ENCODE measurements at places on chromosomes 12 and 14.

DNA sequence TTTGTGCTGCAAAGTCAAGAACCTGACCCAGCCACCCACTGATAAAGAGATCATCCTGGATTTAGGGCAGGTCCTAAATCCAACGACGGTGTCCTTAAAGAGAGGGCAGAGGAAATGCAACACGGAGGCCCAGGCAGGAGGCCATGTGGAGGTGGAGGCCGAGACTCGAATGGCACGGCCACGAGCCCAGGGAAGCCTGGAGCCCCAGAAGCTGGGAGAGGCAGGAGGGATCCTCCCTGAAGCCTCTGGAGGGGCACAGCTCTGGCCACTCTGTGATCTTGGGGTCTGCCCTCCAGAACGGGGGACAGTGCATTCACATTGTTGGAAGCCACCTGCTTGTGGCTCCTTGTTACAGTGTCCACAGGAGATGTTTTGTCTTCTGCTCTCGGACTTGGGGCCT lies 63.0 kb downstream of the GALNT9 start:
- no peak for DNase-seq

DNA sequence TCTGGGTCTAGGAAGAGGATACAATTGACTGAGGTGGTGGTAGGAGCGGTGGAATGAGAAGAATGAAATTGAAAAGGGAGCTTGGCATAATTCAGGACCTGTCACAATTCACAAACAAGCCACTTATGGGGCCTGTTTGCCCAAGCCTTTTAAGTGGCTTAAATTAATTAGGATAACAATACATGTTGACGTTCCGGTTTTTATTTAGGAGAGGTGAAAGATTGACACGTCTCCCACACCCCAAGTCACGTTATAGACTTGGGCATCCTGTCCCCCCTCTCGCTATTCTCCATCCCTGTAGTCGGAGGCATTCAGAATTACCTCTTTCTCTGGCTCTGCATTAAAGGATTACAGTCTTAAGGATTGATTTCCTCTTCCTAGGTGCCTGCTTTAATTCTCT lies 954 bp upstream of the CALCOCO1 start:
- DNase-seq, result peak; percentile 50

DNA sequence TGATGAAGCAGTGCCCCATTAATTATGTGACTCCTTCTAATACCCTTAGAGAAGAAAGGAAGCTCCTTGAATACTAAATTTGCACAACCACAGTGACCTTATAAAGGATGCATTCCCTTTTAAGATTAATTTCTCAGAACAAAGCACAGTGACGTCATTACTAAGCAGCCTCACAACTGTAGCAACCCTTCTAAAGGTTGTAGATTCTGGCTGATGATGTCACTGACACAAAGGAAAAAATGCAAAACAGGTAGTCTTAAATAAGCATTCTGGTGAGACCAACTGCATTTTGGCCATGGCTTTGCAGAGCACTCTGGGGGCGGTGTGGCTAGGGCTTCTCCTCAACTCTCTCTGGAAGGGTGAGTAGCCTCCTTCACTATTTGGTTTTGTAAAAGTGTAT lies 38.4 kb upstream of the OR4E1 start:
- no peak for DNase-seq

DNA sequence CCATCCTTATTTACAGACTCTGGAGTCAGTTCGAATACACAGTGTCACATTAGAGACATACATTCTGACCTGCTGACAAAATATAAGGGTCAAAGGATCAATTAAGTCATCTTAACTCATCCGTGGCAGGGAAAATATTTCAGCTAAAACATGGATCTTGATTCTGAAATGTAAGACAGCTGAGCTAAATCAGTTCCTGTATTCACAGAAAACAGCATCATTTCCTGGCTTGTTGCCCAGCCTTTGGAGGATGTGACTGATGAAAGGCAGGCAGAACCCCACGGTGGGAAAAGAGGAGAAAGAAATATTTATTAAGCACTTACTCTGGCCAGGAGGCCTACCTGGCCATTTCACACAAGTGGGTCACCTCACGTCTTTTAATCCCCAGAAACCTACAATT lies 101.9 kb downstream of the GAS2L3 start:
- peak; percentile 62 for DNase-seq

- no peak for DNase-seq
These were observed 281.9 kb downstream of the DPF3 start for GRCh38 chr14:72612041-72612440.

DNA sequence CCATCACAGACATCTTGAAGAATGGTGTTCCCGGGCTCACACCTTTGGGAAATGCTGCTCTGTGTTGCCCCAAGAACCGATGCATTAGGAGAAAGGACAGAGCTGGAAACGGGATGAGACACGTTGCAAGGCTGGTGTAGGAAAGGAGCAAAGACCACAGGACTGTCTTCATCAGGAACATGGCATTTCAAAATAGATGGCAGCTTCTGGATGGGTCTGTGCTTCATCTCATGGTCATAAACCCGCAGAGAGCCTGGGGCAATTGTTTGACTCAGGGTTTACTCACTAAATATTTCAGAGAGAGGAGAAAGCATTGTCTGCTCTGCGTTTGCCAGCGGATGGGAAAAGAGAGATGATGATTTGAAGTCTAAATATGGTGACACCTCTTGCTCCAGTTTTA lies 76.3 kb downstream of the CACNA1C start:
- no peak for DNase-seq

DNA sequence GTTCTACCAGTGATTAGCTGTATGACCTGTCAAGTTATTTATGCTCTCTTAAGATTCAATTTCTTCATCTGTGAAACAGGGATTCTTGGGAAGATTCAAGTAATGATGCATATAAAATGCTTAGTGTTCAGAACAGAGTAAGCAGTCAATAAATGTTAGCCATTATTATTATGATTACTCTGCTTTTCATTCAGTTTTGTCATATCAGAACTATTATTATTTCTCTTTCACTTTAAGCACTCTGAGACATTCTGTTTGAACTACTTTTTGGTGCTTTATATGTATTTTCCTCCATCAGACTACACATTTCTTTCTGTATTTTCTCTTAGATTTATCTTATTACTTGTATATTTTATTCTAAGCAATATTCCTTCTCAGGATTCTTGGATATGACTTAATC lies 81.2 kb downstream of the CFAP54 start:
- no peak for DNase-seq

GRCh38 chr12:10543499-10543898 lies 37.8 kb downstream of the EIF2S3B start:
- DNase-seq, result no peak

GRCh38 chr14:95472819-95473251 lies 43.6 kb downstream of the SYNE3 start:
- DNase-seq, result no peak

DNA sequence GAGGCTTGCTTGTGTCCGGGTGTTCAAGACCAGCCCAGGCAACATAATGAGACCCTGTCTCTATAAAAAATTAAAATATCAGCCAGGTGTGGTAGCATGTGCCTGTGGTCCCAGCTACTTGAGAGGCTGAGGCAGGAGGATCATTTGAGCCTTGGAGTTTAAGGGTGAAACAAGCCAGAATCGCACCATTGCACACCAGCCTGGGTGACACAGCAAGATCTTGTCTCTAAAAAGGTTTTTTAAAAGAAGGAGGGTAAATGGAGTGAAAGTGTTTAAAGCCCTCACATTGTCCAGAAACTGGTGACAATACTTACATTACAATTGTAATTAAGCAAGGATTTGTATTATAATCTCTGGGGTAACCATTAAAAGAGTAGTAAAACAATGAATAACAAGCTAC lies 64.2 kb downstream of the SINHCAF start:
- DNase-seq, result no peak

GRCh38 chr14:69671365-69672030 lies 60.1 kb downstream of the SUSD6 start:
- no peak for DNase-seq

DNA sequence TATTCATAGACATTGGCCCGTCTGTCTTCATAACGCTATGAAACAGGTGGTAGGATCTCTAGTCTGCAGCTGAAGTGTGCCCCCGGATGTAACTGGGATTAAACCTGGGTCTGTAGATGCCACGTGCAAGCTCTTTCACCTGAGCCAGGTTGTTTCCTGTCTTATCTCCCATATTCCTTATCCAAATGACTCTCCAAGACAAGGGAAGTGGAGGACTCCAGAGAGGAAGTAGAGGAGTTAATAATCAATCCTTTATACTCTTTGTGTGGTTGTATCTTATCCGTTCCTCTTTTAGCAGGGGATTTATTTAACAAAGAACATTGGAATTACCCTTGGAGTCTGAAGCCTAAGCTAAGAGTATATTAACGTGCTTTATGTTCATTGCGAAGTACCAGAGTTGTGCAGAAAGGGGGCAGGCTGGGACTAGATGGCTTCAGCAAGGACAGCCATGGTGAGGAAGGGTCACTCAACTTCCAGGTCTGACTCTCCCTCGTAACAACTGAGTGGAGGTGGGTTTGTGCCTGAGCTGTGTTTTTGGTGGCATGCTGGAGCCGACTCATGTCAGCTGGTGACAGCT lies 82.8 kb downstream of the RIN3 start:
- no peak for DNase-seq

DNA sequence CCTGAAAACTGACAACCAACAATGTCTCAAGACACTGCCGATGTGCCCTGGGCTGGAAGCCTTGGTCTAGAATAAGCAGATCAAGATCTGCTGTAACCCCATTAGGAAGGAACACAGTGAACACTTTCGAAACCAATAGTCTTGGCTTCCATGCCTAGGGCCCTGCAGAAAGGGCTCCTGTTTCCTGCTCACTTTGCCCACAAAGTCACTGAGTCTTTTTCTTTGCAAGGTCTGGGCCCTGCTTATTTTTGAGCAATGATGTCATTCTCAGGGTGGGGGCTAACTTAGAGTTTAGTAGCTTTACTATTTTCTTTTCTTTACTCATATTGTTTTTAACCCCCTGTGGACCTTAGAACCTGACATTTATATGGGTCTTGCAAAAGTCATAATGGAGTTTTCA lies 704.2 kb upstream of the TMEM132C start:
- DNase-seq, result no peak

DNA sequence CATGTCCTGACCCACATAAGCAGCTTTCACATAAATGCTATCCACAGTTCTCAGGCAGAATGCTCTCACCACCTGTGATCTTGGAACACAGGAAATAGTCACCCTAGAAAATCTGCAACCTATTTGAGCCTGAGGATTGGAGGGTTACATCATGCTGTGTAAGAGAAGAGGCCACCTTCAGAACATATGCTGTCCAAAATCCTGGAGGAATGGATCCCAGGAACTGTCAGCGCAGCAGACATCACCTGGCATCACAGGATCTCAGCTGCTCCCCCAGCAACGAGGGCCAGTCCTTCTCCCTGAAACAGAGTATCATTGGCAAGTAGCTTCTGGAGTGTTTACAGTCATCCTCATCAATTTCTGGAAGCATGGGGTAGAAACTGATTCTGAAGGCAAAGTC lies 63.2 kb upstream of the LTA4H start:
- DNase-seq, result no peak

DNA sequence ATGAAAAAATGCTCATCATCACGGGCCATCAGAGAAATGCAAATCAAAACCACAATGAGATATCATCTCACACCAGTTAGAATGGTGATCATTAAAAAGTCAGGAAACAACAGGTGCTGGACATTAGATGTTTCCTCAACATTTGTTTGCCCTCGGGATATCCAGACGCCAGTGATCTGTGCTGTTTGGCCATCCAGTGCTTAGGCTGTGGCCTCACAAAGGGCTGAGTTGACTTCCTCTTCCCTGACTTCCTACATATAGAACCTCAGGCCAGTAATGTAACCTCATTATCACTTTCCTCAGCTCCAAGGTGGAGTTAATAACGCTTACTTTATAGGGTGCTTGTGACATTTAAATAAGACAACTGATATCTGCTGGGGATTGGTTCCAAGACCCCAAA lies 51.8 kb downstream of the SLC15A5 start:
- DNase-seq, result no peak

- peak; percentile 12 for DNase-seq
These were observed 42.7 kb downstream of the SYNE2 start for GRCh38 chr14:63895510-63895909.

- no peak for DNase-seq
These were observed 26.7 kb upstream of the WSCD2 start for GRCh38 chr12:108102363-108102762.

DNA sequence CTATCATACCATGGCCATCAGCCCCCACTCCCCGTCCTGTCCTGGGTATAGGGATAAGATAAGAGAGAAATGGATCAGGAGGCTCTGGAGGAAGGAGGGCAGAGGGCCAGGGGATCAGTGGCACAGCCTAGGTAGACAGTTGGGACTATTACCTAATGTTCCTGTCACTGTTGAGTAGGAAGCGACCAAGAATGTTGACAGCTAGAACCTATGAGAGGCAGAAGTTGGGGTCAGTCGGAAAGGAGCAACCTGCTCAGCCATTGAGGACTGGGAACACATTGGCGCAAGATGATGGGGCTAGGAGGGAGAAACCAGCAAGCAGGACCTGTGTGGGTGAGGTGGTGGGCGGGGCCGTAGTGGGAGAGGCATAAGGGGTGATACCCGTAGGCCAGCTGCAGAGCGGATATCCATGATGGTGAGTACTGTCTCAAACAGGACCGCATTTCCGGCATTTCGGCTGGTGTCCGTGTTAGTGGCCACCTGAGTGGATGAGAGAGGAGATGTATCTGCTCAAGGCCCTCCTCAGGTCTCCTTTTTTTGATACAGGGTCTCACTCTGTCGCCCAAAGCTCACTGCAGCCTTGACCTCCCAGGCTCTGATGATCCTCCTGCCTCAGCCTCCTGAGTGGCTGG lies 3.3 kb downstream of the AP1G2 start:
- DNase-seq, result no peak

DNA sequence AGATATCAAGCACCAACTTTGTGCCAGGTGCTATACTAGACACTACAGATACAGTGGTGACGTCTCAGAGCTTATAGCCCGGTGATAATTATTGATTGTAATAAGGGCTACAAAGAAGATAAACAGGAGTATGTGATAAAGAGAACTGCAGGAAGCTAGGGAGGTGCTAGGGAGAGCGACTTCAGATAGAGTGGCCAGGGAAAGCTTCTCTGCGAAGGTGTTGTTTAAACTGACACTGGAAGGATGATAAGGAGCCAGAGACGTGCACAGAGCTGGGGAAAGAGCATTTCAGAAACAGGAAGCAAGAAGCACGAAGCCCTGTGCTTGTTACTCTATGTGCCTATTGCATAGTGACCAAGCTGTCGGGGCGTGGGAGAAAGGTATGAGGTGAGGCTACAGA lies 48.1 kb upstream of the OTX2 start:
- DNase-seq, result no peak

DNA sequence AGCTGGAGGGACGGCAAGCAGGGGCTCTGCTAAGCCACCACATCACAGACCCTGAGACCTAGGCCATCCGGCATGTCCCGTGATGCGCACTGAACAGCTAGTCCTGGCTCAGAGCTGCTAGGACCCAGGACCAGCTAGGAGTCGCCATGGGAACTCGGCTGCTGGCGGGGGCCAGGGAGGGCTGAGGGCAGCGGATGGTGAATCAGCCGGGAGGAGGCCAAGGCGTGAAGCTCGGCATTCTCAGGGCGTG lies 5.1 kb downstream of the AHNAK2 start:
- DNase-seq, result no peak
